Neural progenitor cell (in vitro differentiated cells): ENCODE measurements at places on chromosomes 12 and 14.

DNA sequence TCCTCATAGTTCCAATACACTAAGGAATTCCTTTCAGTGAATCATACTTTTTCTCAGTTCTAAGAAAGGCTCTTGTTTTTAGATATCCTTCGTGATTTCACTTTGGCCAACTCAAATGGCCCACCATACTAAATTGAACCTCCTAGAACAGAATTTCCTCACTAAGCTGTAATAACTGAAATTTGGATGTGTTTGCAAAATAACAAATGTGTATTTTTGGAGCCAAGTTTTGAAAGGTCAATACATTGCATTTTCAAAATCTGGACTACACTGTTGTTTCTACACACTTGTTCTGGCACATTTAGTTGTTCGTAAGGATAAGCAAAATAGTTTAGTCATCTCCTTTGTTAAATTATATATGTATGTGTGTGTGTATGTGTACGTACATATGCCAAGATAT lies 439.0 kb upstream of the STXBP6 start:
- no peak for DNase-seq
- H3K36me3 ChIP-seq: no peaks in the 10 kb centered on the region
- H3K4me3 ChIP-seq: no peak overlapping the region
- H3K4me1 ChIP-seq: no peaks in the 10 kb centered on the region

- peak; percentile 23 for DNase-seq
- H3K27ac ChIP-seq: no peak overlapping the region
- no peaks in the 10 kb centered on the region for H3K27me3 ChIP-seq
- peaks cover 2% of the 10 kb centered on the region for H3K4me1 ChIP-seq
- no peak overlapping the region for H3K4me3 ChIP-seq
Observed at GRCh38 chr12:92574911-92575570, 127.7 kb upstream of the PLEKHG7 start.

GRCh38 chr12:120748242-120748641 lies 22.6 kb downstream of the ACADS start:
- no peak overlapping the region for H3K27ac ChIP-seq
- H3K27me3 ChIP-seq: no peaks in the 10 kb centered on the region
- H3K36me3 ChIP-seq: no peaks in the 10 kb centered on the region
- H3K4me1 ChIP-seq: no peaks in the 10 kb centered on the region

DNA sequence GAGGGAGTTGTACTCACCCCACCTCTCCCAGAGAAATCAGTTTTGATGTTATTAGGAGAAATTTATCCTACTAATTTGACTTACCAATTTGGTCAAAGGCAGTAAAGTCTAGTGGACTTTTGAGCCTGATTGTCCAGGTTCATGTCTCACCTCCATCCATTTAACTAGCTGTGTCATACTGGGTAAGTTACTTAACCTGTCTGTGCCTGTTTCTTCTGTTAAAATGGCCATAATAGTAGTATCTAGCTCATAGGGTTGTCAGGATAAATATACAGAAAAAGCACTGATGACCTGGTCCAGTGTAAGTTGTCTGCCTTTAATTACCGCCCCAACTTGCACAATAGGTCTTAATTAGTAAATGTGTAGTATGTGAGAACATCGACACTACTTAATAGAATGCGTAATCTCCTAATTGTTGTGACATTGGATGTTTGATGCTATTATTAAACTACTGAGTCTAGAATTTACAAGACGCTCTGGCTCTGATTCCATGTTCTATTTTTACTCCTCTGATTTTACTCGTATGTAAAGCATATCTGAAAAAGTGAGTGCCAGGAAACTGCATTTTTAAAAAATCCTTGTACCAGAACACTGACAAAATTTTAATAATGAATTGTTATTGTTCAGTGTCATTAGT lies 1.5 kb downstream of the RAB21 start:
- no peak overlapping the region for H3K27ac ChIP-seq
- peak overlapping the region; percentile 85 for H3K4me3 ChIP-seq
- no peaks in the 10 kb centered on the region for H3K4me1 ChIP-seq

DNA sequence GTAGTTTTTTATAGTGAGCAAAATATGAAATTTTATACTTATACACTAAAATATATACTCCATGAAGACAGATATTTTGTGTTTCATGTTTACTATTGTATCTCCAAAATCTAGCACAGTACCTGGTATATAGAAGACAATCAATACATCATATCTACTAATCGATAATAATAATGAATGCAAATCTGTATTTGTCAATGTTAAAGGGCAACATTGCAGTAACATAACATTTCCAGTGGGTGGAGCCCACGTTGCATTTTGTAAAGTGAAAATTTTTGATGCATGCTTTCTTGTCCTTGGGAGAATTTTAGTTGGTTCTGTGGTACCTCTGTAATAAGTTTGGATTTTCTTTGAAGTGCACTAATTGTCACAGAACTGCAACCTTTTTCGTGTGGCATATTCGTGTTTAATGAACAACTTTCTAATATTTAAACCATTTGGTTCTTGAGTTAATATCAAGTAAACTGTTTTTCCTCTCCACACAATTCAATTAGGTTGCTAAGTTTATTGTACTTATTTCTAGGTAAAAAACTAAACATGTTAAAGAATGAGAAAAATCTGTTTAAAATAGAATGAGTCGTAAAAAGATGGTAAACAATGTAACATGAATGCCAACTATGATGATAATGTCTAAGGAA lies 47.4 kb downstream of the AVPR1A start:
- DNase-seq: peak; percentile 43
- no peaks in the 10 kb centered on the region for H3K27me3 ChIP-seq

- no peak within 1 kb of the TSS for H3K27ac ChIP-seq
- H3K27me3 ChIP-seq: no peaks in the 10 kb centered on the region
- H3K4me3 ChIP-seq: no peak within 1 kb of the TSS
- DNase-seq: no peak
Observed at GRCh38 chr12:100473716-100474150, at the start of gene NR1H4. Gene NR1H4, plus strand, starts transcription at chr12:100473866. Its CDS starts 19,458 bp downstream, at chr12:100493324.

GRCh38 chr12:26520109-26520508 lies 312.9 kb downstream of the ITPR2 start:
- DNase-seq: no peak
- no peaks in the 10 kb centered on the region for H3K36me3 ChIP-seq
- no peaks in the 10 kb centered on the region for H3K4me1 ChIP-seq
- no peaks in the 10 kb centered on the region for H3K27me3 ChIP-seq
- no peak overlapping the region for H3K27ac ChIP-seq

DNA sequence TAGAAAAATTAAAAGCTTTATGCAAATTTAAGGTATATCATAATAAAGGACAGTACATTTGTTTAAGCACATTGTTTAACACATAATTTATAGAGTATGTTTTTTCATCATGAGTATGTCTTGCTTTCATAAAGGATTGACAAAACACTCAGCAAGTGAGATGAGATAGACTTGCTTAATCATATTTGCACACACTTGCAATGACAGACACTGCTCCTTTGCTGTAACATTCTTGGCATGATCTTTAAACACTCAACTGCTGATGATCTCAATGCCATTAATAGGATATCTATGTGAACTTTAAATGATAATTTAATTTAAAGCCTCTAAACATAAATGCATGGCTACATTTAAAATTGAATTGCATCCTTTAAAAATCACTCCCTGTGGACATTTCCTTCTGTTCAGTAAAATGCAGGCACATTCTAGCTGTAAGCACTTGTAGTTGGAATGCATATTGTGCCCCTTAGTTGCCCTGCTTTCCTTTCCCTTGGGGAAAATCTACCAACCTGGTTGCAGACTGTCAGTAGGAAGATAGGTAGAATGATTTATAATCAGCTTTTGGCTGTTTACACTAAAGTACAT lies 979.0 kb downstream of the TMTC2 start:
- H3K36me3 ChIP-seq: no peaks in the 10 kb centered on the region
- H3K27me3 ChIP-seq: no peaks in the 10 kb centered on the region
- no peak overlapping the region for H3K27ac ChIP-seq
- no peak for DNase-seq

DNA sequence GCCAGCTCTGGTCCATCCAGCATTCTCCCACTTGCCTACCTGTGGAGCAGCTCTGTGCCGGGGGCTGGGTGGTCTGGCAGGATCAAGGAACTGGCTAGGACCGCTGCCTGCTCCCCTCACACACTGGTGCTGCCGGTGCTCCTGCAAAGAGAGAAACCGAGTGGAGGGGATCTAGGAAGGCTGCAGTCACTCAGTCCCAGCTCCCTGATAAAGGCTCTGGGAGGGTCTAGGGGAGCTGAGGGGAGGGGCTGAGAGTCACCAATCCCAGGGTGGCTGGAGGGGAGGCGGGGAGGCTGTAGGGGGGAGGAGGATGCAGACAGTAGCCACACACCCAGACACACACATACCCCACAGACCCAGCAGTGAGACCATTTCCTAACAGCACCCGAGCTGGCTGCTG lies at the start of gene TAC3:
TSS of gene TAC3 (minus strand) at position 182 of the 400 bp plus-strand sequence. CDS start 732 bp downstream, outside the sequence.
- no peaks in the 10 kb centered on the region for H3K36me3 ChIP-seq
- H3K4me3 ChIP-seq: peak within 1 kb of the TSS; percentile 26
- peaks cover 16% of the 10 kb centered on the region for H3K4me1 ChIP-seq
- H3K27ac ChIP-seq: no peak within 1 kb of the TSS
- DNase-seq: peak; percentile 67

DNA sequence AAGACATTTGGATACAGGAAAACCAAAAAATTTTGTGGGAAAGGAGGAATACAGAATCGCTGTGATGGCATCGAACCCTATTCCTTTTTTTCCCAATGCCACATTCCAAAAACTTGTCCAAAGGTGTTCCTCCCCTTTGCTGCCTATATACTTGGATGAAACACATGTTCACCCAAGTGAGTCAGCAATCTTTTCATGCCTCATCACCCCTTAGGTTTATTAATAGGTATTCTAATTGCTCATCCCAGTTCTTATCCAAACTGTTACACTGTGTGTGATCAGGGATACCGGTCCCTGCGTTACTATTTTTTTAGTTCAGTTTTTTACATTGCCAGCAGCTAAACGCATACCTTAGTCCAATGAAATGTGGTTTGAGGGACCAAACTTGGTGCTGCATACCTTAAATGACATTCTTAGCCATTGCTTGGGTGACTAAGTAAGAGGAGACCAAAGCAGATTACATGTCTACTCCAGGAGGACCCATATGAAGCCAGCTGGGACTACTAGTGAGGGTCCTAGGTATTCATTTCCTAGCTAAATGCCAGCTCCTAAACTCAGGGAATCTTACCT lies 20.6 kb upstream of the ST8SIA1 start:
- no peaks in the 10 kb centered on the region for H3K27me3 ChIP-seq
- no peak overlapping the region for H3K4me3 ChIP-seq
- no peak for DNase-seq
- no peak overlapping the region for H3K27ac ChIP-seq

DNA sequence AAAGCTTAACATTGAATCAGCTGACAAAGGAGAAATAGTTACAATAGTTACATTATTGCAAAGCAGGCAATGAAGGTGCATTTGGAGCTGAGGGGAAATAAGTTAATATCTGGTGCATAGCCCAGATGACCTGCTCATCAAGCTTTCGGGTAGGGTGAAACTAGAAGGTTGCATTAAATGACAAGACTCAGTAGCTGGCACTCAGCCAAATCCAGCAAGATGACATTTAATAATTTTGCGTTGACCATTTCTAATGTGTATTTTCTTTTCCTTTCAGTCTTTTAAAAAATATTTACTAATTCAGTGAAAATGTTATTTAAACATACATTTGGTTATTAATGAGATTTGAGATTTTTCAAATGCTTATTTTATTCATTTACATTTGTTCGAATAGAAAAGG lies 188.6 kb downstream of the SLC5A8 start:
- no peaks in the 10 kb centered on the region for H3K27me3 ChIP-seq
- no peak for DNase-seq
- no peaks in the 10 kb centered on the region for H3K36me3 ChIP-seq
- H3K4me3 ChIP-seq: no peak overlapping the region
- H3K27ac ChIP-seq: no peak overlapping the region

DNA sequence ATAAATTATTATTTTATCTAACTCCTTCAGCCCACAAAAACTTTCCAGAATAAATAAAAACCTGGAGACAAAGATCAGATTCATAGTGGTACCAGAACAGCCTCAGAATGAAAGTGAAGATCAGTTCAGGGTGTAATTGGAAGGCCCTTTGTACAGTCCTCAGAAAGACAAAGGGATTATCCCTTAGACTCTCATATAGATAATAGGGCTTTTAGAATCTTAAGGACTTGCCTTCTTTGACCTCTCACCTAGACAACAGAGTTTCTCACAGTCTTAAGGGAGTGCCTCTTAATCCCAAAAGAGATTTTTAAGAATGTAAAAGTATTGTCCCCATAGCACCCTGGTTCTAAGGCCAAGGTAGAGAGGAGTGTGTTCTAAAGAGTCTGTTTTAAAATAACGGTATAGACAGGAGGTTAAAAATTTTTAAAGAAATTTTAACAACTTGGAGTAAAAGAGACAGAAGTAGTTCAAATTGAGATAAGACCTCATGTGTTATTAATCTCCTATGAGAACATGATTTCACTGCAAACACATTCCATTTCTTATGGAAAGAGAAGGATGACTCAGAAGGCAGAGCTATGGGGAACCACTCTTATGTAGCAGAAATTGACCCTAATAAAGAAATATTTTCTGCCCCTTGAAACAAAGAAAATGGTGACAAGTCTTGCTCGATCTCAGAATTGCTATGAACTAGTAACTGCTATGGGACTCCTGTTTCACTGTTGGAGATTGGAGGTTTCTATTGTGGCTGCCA lies 24.2 kb upstream of the NOVA1 start:
- peaks cover 14% of the 10 kb centered on the region for H3K4me1 ChIP-seq
- no peaks in the 10 kb centered on the region for H3K27me3 ChIP-seq
- H3K36me3 ChIP-seq: no peaks in the 10 kb centered on the region

DNA sequence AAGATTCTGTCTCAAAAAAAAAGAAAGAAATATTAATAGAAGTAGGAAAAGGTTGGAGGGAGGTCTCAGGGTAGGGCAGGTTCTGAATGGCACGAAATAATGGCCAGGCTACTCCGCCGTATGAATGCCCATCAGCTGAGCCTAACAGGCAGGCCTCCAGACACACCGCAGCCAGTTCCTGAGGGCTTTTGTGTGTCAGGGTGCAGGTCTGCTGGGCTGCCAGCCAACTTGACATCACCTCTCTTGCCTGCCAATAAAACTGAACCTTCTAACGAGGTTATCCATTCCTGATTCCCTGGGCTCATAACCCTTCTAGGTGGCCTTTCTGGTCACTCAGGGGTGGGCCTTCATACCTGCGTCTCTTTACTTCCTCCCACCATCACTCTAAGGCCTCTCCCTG lies 3.0 kb downstream of the IFI27 start:
- peaks cover 8% of the 10 kb centered on the region for H3K4me1 ChIP-seq
- no peaks in the 10 kb centered on the region for H3K27me3 ChIP-seq
- H3K4me3 ChIP-seq: no peak overlapping the region
- H3K36me3 ChIP-seq: no peaks in the 10 kb centered on the region
- no peak for DNase-seq
- no peak overlapping the region for H3K27ac ChIP-seq

DNA sequence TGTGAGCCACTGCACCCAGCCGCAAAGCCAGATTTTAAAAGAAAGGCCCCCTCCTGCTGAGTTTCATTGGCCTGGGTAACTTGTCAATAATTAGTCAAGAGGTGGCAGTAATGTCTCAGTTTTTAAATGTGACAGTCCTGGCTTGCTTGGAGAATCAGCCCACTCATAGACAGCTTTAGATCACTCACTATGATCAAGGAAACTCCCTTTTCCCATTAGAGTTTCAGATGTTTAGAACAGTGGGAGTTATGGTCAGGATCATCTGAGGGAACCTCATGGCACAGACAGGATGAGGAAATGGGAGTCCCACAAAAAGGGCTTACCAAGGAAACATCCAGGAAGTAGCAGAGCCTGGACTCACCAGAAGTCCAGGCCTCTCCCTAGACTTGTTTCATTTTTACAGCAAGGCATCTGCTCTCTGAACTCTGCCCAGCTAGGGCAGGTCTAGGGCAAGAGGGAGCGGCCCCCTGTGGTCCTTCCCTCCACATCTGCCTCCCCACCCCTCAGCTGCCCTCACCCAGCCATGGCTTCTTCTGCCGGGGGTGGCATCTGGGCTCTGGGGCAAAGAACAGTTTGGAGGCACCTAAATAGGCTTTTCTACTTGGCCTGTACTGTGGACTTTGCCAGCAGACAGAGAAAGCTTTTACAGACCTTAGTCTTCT lies 11.2 kb downstream of the BCL2L14 start:
- peak; percentile 57 for DNase-seq
- H3K27ac ChIP-seq: no peak overlapping the region
- no peaks in the 10 kb centered on the region for H3K27me3 ChIP-seq
